ENCODE measurements at places on chromosomes 6 and 20. TPM values are rescaled to one million over a fixed set of nuclear protein-coding genes. Genes with fewer than 3 reads are reported as not detected.

Gene NKAPL
- 0.46 TPM for total RNA-seq

Gene FLRT3
- total RNA-seq: not detected

Gene ABHD16B
- total RNA-seq: not detected

Gene FERMT1
- 0.32 TPM for total RNA-seq

Gene BPIFB4
- not detected for total RNA-seq

Gene LBP
- total RNA-seq: not detected

Gene RAD21L1
- total RNA-seq: not detected

Gene PTPN1
- 54.0 TPM for total RNA-seq

Gene JAG1
- not detected for total RNA-seq

Gene SYNGAP1
- total RNA-seq: 29.3 TPM

Gene SNAP25
- not detected for total RNA-seq
